Mucosa of gallbladder (tissue), 1 donor: ENCODE measurements at places on chromosomes 4 and X. TPM values are rescaled to one million over a fixed set of nuclear protein-coding genes. Genes with fewer than 3 reads are reported as not detected.

DNA sequence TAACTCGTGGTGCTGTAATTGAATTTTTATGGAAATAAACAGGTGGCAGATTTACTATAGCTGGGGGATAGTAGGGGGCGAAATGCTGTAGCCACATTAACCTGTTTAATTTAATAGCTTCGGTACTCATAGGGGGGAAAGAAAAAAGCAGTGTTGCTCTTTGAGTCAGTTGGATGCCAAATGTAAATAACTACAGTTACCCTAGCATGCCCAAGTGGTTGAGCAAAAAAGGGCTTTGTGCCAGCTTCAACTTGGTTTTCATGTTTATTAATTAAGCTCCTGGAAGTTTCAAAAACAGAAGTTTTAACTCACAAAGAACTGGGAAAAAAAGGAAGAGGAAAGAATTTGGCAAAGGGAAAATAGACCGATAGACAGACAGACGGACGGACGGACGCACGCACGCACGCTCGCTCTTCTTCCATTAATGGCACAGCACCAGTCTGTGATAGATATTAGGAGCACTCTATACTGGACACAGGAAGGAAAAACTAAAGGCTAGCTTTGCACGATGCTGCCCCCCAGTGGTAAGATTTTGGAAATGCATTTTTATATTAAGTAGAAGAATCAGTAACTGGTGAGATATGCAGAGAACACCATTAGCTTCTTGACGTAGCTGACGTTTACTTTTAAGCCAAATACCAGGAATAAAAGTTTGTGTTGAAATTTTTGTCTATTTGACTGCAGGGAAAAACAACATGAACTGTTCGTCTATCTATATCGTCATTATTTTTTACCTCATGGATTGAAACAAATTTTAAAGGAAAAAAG lies 151.8 kb downstream of the SLC7A11 start:
- DNase-seq = peak; percentile 66

- DNase-seq = no peak
Observed at GRCh38 chr4:98113012-98113411, 30.3 kb downstream of the STPG2 start.

The CXCL11 gene
- total RNA-seq = not detected

The CAPN6 gene
- 35.6 TPM for total RNA-seq

The SPANXA2 gene
- not detected for total RNA-seq

The PF4V1 gene
- not detected for total RNA-seq

The ZNF157 gene
- total RNA-seq = 0.29 TPM

DNA sequence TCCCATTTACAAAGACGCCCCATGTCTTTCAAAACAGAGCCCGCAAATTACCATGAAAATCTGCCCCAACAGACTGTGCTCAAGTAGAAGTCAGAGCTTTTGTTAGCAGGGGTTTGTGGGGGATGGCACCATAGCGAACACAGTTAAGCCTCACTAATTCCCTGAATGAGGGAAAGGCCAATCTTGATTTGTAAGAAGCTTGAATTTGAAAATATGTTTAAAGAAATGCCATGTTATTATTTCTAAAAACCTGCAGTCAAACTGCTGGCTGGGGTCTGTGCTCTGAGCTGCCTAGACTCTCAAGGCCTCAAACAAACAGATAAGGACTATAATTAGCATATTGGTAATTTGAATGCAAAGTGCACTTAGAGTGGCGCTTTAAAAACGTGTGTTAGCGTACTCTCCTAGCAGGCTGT lies 9.4 kb upstream of the PAK3 start:
- DNase-seq = no peak

DNA sequence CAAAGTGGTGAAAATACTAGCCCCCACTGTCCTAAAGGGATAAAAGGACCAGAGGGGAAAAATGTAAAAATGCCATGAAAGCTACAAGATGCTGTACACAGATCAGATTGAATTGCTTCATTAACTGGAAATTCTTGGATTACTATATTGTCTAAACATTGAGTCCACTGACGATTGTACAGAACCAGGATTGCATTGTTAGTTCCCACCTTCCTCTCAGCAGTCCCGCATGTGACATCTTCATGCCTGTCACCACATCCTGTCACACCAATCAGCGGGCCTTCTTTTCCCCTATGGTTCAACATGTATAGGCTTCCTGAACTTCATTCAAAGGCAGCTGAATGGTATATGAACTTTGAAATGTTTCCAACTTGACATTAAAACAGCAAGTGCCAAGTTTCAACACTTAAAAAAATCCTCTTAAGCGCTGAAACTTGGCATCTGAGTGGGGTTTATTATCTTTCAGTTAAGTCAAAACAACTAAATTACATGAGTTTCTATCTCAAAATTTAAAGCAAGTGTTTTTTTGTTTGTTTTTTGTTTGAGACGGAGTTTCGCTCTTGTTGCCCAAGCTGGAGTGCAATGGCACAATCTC lies 24.6 kb downstream of the ZRSR2 start:
- DNase-seq = no peak

DNA sequence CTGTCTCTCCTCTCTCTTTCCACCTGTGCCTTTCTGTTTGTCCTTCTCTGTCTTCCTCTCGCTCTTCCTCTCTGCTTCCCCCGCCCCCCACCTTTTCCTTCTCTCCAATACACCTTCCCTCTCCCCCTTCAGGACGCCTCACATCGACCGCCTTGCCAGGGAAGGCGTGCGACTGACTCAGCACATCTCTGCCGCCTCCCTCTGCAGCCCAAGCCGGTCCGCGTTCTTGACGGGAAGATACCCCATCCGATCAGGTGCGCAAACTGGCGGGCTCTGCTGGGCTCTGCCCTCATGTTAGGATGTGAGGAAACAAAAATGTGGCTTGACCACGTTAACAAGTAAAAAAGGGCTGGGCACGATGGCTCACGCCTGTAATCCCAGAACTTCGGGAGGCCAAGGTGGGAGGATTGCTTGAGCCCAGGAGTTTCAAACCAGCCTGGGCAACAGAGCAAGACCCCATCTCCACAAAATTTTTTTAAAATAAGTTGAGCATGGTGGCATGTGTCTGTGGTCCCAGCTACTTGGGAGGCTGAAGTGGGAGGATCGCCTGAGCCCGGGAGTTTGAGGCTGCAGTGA lies 35.2 kb downstream of the ARSF start:
- no peak for DNase-seq

- peak; percentile 14 for DNase-seq
Observed at GRCh38 chr4:123777373-123777772, 380.8 kb downstream of the SPRY1 start.

The TRPC5OS gene
- total RNA-seq = 0.20 TPM

DNA sequence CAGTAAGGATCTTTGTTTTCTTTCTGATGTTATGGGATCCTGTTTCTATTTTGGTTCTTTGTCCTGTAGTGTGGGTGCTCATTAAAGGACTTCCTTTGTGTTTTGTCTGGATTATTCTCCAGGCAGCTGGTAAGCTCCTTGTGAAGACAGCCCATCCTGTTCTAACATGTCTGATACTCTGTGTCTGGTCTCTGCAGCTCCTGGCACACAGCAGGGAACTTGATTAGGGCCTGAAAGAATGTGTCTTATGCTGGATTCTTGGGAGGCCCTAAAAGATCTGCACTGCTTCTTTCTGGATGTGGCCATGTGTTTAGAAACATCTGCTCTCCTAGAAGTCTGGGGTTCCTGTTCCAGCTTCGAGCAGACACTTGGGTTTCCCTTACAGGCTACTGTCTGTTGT lies 38.1 kb upstream of the ATXN3L start:
- DNase-seq = no peak

- DNase-seq = no peak
Observed at GRCh38 chr4:121564840-121565375, 131.9 kb downstream of the ANXA5 start.

- DNase-seq = no peak
Observed at GRCh38 chrX:107484002-107484726, 34.7 kb downstream of the FRMPD3 start.

DNA sequence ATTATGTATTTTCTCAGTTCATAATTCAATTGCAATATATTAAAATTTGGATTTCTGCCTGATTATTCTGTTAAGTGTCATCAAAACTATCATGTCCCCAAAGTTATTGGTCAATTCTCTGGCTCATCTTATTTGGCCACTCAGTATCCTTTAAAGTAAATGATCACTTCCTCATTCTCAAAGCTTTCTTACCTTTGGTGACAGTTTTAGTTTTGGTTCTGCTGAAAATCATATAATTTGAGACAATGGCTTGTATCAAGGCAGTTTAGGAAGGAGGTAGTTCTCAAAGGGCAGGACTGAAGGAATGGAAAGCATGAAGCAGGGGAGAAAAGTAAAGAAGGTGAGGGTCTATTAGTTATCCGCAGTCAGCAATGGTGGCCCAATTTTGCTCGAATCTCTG lies 1832.1 kb downstream of the ARAP2 start:
- no peak for DNase-seq

The SLC25A5 gene
- 257 TPM for total RNA-seq

The SLC25A14 gene
- 10.6 TPM for total RNA-seq

The GAGE10 gene
- not detected for total RNA-seq

DNA sequence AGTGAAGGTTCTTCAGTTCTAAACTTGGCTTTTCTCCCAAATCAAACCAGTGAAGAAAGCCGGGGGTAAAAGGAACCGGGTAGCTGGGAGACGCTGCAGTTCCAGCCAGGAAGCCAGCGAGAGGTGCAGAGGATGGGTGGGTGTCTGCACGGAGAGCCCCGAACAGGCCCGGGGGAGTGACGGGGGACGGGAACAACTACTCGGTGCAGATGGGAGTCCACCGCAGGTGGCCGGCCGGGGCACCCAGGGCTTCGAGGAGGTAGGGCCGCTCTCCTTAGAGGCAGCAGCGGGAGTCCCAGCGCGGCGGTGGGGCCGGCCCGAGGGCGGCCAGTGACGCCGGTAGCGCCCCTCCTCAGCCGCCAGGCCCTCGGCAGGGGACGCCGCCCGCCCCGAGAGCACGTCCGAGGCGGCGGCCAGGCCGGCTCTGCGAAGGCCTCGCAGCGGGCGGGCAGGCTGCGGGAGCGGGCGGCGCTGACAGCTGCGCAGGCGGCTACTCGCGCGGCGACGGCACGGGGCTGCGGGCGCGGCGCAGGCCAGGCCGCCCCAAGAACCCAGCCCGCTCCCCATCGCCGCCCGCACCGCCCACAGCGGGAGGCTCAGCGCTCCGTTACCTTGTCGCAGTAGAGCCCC lies 449 bp downstream of the FBXL5 start:
- DNase-seq = peak; percentile 41

GRCh38 chr4:106773076-106773905 lies 262.8 kb downstream of the DKK2 start:
- DNase-seq = no peak

The ZC4H2 gene
- 14.7 TPM for total RNA-seq

The CNGA2 gene
- not detected for total RNA-seq

GRCh38 chr4:167629272-167629671 lies 395.0 kb upstream of the SPOCK3 start:
- no peak for DNase-seq
